Stimulated activated CD4-positive, alpha-beta T cell treated with anti-CD3 and anti-CD28 coated beads, TNF-alpha, amount 100 ng/mL, for 1 hour (primary cell): ENCODE measurements at places on chromosomes 12 and 14.

DNA sequence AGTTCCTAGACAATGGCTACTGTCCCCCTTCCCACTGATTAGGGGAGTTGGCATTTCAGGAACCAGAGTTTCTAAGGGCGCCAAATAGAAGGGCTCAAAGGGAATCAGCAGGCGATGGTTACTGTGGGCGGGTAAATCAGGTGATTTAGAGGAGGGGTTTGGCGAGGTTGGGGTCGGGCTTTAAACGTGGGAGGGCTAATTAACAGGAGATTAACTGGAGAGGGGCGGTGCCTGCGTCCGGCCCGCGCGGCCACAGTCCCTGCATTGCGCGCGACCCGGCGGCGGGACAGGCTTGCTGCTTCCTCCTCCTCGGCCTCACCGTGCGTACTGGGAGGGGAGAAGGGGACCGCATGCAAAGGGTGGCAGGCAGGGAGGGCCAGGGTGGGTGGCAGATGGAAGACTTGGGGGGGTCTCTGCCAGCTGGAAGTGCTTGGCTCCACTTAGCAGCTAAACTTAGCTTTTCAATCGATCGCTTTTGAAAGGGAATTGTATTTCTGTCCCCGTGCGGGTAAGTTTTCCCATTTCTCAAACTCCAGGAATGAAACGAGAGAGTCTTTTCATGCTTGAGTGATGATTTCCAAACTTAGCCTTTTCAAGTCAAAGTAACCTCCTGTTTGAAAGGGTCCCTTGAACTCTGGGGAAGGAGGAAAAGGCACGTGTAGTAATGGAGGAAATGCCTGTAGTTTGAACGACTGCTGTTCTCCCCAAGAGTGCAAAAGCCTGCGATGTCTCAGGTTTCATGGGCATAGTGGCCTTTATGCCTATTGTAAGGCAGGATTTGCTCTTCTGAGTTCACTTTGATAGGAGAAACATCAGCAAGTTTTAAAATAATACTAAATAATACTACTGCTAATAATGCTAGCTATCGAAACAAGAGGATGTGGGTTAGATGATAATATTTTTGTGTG, at the start of gene MGST1:
Gene MGST1, plus strand, starts transcription at position 255 of the 908 bp plus-strand sequence. CDS start 6,608 bp downstream, outside the sequence.
- no peak for DNase-seq

DNA sequence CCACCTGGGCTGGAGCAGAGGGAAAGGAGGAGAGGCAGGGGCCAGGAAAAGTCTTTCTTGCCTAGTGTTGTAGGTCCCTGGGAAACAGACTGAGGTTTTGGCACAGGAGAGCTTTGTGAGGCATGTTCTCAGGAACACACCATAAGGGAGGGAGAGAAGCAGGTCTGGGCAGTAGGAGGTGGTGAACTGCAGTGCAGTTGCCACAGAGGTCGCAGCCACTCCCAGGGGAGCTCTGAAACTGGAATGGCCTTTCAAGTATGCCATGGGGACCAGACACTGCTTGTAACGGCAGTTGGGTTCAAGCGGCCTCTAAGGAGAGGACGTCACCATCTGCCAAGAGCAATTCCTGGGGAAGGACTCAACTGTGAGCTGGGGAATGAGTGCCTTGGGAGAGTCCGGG, 35.4 kb upstream of the NKX2-8 start:
- DNase-seq = no peak

- no peak for DNase-seq
Observed at GRCh38 chr14:67280506-67280905, 39.3 kb downstream of the PALS1 start.

- DNase-seq = no peak
Observed at GRCh38 chr14:87066221-87066817, 926.7 kb downstream of the GALC start.

DNA sequence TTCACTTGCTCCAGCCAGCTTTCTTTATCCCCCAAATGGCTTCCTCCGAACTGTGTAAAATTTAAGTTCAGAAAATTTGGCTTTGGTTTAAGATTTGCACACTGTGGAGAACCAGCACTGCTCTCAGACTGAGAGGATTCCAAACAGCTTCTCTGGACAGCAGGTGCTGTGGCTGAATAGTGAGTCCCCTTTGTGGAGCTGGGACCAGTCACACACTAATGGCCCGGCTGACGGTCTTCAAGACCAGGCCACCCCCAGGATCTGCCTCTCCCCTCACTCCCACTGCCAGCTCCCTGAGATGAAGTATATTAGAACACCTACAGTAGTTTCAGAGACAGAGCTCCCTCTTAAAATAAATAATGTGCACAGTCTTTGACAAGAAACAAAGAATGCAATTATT, 267.3 kb downstream of the BCAT1 start:
- DNase-seq = no peak
